AG09309 (cell line): ENCODE measurements at places on chromosomes 6 and 20.

DNA sequence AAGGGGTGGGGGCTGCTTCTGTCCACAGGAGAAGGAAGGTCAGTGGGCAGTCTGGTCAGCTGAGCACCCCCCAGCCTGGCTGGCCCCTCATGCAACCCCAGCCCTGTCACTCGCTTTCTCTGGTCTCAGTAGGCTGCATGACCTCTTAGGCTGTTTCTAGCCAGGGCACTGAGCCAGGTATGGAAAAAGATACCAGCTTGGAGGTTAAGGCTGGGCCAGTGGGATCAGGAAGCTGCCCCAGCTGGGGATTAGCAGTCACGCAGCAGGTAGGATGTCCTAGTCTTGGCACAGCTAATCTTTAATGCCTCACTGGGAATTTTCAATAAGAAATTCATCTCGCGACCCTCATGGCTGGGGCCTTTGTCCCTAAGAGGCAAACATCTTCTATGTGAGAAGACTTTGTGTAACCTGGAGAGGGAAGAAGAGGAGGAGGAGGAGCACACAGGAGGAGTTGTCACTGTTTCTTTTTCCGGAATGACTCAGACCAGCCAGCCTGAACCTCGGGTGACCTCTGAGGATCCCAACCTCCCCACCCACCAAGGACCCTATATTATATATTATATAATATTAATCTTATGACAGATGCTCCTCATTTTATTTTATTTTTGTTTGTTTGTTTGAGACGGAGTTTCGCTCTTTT, 2.4 kb upstream of the BPIFA2 start:
- DNase-seq, result no peak

DNA sequence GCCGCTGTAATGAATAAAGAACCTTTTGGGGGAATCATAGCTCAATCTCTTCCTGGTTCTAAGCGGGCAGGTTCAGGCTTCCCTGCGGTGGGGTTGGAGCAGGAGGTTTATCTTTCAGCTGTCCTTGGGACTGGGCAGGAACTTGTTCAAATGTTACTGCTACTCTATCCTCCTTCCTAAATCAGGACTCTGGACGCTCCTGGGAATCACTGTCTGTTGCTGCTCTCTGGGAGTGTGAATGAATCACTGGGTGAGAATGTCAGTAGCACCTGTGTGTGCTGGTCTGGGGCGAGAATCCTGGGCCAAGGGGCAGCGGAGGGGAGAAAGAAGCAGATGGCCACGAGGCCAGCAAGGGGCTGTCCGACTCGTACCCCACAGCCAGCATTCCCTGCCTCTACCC, 65.4 kb upstream of the ZNFX1 start:
- no peak for DNase-seq

GRCh38 chr6:163296835-163297519, 117.5 kb upstream of the QKI start:
- no peak for DNase-seq

- no peak for DNase-seq
Measured at GRCh38 chr6:115898246-115898645, 162.4 kb downstream of the FRK start.

- DNase-seq, result peak; percentile 31
Measured at GRCh38 chr6:116531675-116532570, 13.6 kb downstream of the TRAPPC3L start.

DNA sequence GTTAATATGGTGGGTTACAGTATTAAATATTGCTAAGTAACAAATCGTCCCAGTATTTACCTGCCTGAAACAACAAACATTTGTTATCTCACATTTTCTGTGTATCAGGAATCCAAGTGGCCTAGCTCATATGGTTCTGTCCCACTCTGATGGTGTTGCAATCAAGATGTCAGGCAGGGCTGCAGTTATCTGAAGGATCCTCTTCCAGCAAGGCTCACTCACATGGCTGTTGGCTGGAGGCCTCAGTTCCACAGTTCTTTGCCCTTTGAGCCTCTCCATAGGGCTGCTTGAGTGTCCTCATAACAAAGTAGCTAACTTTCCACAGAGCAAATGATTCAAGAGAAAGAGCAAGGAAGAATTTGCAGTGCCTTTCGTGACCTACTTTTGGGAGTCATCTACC, 17.7 kb downstream of the RAB22A start:
- DNase-seq, result no peak

GRCh38 chr6:169184419-169184818, 69.2 kb downstream of the THBS2 start:
- no peak for DNase-seq

- DNase-seq, result no peak
Measured at GRCh38 chr6:149065121-149065520, 252.4 kb upstream of the TAB2 start.

DNA sequence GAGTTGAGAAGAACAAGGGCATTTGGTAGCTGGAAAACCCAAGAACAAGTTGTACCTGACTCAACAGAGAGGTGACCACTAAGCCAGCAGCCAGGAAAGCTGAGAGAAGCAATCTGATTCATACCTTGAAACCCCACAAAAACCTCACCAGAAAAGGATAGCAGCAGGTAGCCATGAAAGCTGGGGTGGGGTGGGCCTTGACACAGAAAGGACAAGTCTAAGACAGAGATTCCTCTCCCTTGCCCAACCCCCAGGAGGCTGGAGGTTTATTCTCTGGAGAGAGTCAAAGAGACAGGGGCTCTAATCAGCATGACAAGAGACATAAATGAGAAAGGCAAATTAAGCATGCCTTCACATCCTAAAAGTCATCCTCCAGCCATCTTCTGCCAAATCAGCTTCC, 151.7 kb upstream of the DST start:
- DNase-seq, result no peak

DNA sequence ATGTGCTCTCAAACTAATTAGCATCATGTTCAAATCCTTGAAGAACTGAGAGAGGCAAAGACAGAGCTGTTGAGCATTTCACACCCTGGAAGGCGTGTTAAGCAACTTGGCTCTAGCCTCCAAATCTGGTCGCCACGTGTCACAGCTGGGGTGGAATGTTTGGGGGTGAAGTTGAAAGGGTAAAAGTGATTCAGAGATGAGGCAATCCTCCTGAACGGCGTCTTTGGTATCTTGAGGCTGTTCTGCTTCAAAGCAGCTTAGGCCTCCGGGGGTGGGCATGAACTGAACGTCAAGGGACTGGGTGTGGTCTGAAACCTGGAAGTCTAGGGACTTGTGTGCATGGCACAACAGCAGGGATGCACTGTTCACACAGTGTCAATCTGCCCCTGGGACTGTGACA, 62.3 kb downstream of the TRAM2 start:
- DNase-seq, result no peak

- DNase-seq, result no peak
Measured at GRCh38 chr20:5172167-5172601, 45.4 kb downstream of the CDS2 start.

GRCh38 chr6:51398064-51398705, 579.5 kb downstream of the TFAP2B start:
- DNase-seq, result no peak

GRCh38 chr6:150573041-150573681, 26.5 kb upstream of the PLEKHG1 start:
- no peak for DNase-seq

GRCh38 chr6:88983532-88983931, 20.1 kb upstream of the RNGTT start:
- no peak for DNase-seq

DNA sequence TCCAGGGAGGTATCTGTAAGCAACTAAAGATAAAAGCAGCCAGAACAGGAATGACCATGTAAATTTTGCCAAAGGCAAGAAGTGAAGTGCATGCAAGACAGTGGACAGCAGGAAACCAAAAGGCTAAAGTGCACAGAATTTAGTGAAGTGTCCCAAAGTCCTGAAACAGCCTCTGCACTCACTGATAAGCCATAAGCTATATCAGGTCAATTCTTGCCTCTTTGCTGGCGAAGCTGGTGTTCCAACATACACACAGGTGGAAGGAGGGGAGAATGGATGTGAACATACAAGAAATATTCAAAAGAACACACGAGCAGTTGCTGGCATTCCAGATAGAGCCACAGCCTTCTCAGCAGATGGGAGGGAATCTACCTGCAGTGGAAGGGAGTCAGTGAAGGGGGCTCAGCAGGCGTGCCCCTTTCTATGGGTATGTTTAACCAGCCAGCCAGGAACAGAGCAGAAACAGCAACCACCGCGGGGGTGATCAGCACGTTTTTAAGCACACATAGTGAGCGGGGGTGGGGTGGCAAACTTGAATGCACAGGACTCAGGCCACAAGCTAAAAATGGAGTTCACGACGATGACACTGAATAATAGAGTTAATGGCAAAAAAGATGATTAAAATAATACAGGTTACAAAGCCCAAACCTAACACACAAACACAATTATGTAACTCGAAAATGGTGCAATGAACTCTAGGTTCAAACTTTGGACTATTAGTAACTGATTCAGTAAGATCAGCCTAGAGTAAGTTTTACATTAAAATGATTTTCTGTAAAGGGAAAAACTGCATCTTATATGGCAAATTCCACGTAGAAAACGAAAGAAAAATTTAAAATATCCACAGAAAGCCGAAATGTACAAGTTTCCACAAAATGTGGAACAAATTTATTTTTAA, 1.2 kb downstream of the ECI2 start:
- DNase-seq, result no peak

- no peak for DNase-seq
Measured at GRCh38 chr20:48094944-48095343, 309.7 kb upstream of the SULF2 start.

DNA sequence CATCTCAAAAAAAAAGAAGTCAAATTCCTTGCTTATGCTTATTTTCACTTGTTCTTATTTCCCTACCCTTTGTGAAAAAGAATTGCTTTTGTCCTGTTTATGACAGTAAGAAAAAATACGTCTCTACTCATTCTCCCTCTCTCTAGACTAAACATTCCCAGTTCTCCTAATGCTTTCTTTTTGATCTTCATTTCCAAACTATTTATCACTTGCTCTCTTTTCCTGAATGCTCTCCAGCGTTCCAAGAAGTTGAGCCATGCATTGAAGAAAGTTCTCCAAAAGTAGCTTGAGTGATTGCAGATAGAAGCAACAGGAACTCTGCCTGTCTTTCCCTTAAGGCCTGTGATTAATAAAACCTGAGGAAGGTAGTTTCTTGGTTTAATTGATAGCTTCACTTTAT, 53.1 kb upstream of the TMEM170B start:
- DNase-seq, result no peak

GRCh38 chr6:147621263-147621662, 112.8 kb downstream of the SAMD5 start:
- DNase-seq, result no peak

DNA sequence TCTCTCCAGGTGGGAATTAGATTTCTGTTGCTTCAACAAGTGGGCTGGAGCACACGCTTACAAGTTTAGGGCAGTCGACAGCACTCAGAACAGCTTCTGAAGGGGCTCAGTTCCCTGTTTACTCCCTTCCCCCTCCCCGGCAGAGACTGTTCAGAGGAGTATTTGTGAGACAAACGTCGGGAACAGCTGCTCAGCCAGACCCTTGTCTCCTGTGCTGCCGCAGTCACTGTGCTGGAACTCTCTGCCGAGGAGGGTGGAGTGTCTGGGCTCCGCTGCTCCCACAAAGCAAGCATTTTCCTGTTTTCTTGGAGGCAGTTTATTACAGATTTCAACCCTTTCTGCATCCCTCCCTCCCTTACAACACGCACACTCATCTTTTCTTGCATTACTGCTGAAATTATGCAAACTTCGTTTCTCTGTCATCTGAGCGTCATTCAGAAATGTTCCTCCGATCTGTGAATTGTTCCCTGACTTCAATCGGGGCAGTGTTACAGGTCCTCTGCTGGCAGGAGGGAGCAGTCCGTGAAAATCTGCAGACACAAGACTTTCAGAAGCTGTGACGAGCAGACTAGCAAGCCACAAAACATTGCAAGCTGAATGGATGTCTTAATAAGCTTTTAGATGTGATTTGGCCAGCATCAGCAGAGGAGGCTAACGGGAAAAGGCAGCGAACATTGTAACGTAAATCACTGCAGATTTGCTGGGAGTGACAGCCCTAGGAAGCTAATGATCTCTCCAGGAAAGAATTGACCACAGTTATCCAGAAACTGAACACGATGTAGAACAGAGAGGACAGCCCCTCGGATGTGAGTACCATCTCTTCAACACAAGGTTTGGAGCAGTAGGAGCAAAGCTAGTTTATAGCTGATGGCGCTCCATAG, 76.2 kb downstream of the LYRM2 start:
- DNase-seq, result no peak

GRCh38 chr20:6855796-6856195, 88.3 kb downstream of the BMP2 start:
- no peak for DNase-seq

GRCh38 chr6:130366107-130367005, 539 bp downstream of the TMEM200A start:
- DNase-seq, result no peak

GRCh38 chr6:131950767-131951575, at the start of gene CCN2:
TSS of gene CCN2 (minus strand) at chr6:131951372. CDS start at chr6:131951172, 200 bp downstream.
- peak; percentile 100 for DNase-seq

DNA sequence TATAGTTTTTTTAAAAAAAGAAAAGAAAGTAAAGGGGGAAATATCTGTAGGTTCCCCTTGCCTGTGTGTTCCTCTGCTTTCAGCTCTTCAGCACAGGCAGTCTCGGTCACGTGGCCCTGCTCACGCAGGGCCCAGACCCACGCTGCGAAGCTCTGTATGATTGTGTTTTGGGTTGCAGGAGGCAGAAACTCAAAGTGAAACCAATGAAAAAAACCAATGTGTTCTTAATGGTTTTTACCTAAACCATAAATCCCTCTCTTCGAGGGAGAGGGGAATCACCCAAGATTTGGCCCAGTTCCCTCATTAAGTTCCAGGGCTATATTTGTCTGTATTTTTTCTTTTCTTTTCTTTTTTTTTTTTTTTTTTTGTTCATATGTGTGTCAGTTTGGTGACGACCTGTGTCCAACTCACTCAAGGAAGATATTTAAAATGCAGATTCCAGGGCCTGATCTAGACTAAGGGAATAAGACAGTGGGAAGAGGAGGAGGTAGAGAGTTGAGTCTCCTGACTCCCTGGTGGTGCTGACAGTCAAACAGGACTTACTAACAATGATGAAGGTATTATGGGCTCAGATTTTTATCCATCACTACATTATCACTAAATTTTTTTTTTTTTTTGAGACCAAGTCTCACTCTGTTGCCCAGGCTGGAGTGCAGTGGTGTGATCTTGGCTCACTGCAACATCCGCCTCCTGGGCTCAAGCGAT, 33.8 kb upstream of the RREB1 start:
- no peak for DNase-seq

DNA sequence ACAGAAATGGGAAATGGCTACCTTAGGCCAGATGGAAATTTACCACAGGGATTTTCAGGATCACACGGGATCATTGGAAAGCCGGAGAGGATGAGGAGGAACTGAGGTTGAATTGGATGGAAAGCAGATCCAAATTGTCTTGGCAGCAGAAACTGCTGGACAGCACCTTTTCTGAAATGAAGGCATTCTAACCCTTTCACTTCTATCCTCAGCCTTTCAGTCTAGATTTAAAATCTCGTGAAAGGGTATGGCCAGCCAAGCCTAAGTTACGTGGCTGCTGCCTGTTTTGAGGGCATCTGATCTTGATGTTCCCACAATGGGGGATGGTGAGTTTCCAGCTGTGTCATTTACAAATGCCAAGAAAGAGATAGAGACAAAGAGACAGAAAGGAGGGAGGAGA, 358.2 kb downstream of the KIF16B start:
- no peak for DNase-seq

DNA sequence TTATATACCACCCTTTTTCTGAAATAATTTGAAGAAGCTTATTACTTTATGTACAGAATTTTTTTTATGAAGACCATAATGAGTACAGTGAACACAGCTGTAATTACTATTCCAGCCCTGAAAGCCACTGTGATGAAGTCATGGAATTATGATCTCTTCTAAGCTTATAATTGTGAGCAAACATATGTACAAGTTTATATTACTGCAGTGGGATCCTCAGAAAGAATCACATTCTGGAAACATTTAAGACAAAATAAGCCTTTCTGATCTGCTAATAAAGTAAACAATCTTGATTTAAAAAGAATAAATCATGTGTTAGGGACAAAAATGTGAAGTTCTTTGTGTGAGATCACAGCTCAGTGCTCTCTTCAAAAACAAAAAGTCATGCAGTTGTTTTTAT, 560.4 kb downstream of the CD109 start:
- no peak for DNase-seq
